ENCODE measurements at places on chromosomes 16 and 17.

DNA sequence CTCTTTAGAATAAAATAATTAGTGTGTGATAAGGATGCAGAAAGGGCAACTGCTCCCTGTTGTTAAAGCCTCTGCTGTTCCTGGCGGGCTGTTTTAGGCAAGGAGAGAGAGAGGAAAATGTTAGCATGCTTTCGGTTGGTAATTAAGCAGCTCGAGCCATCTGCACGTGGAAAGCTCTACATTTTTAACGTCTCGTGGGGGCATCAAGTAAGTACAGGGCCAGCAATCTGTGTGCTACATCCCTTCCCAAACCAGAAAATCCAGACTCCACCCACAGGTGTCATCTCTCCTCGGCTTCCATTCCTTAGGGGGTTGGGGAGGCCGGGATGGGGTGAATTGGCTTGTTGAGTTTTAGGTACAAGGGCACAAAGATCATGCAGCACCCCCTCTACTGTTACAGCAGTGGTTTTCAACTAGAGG, 62.4 kb upstream of the MARCHF10 start:
- DNase-seq, result no peak

- no peak for DNase-seq
Measured at GRCh38 chr17:58279016-58279711, 1.6 kb downstream of the MPO start.

DNA sequence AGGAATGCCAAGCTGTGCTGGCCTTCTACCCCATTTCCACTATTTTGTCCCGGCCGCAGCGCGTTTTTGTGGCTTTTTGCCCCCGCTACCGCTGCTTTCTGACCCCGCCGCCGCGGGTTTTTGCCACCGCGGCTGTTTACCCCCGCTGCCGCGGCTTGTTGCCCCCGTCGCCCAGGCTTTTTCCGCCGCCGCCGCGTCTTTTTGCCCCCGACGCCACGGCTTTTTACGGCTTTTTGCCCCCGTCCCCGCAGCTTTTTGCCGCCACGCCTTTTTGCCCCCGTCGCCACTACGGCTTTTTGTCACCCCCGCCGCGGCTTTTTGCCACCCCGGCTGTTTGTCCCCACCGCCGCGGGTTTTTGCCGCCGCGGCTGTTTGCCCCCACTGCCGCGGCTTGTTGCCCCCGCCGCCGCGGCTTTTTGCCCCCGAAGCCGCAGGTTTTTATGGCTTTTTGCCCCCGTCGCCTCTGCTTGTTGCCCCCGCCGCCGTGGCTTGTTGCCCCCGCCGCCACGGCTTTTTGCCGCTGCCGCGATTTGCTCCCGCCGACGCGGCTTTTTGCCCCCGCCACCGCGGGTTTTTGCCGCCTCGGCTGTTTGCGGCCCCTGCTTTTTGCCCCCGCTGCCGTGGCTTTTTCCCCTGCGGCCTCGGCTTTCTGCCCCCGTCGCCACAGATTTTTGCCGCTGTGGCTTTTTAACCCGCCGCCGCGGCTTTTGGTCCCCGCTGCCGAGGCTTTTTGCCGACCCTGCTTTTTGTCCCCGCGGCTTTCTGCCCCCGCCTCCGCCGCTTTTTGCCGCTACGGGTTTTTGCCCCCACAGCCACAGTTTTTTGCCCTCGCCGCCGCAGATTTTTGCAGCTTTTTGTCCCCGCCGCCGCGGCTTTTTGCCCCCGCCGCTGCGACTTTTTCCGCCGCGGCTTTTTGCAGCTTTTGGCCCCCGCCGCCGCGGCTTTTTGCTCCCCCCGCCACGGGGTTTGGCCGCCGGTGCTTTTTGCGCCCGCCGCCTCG, 520.4 kb upstream of the WSB1 start:
- no peak for DNase-seq

- no peak for DNase-seq
Measured at GRCh38 chr16:62194828-62195227, 158.6 kb upstream of the CDH8 start.

DNA sequence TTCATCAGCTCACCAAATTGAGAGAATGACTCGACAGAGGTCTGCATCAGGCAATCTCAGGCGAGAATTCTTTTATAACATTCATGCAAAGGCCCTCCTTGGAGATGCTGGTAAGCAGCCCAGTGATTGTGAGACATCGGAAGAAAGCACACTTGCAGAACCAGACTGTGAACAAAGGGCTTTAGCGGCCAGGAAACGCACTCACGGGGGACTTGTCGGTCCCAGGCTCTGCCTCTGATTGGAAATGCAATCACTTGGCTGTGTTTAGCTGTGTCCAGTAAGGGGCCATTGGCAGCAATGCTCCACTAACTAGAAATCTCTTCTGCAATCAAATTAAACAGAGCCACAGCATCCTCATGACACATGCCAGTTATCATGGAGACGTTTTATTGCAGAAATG, 226.7 kb upstream of the CDH13 start:
- DNase-seq, result no peak

GRCh38 chr17:20266806-20267458, 200.4 kb downstream of the LGALS9B start:
- DNase-seq, result no peak

- peak; percentile 98 for DNase-seq
Measured at GRCh38 chr17:68909066-68909465, 46.1 kb downstream of the ABCA8 start.

- no peak for DNase-seq
Measured at GRCh38 chr17:82668631-82669099, 20.4 kb upstream of the WDR45B start.

DNA sequence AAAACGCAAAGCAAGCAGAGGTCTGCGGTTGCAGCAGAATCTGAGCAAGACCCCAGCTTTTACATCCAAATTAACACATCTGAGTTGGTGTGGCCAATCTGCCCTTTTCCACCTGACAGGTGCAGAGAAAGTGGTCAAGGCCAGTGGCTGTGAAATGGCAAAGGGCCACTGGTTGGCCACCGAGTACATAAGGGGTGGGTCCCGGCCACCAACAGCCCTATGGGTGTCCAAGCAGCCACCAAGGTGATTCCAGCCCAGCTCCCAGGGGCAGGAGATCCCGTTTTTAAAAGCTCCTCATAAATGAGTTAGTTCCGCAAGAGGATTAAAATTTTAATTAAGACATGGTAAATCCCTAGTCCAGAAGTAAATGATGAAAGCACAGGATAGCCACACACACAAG, 29.1 kb downstream of the USP7 start:
- no peak for DNase-seq

- DNase-seq, result no peak
Measured at GRCh38 chr17:55037828-55038227, 69.3 kb downstream of the STXBP4 start.

DNA sequence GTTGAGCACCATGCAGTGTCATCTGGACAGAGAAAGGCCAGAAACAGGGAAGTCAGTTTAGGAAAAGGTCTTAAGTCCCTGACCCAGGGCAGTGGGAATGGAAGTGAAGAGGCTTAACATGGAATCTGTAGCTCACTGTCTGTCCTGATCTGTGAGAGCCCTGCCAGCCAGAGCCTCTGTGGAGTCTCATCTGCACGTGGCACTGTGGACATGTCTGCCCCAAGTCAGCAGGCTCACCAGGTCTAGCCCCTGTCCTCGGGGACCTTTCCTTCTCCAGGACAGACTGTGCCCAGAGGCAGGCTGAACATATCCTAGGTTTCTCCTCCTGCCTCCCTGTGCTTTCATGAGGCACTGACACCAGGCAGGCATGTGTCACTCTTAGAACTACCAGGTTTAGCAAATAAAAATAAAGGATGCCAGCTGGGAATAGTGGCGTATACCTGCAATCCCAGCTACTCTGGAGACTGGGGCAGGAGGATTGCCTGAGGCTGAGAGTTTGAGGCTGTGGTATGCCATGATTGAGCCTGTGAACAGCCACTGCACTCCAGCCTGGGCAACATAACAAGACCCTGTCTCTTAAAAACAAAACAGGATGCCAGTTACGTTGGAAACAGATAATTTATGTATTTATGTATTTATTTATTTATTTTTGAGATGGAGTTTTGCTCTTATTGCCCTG, 22.4 kb downstream of the UNK start:
- no peak for DNase-seq

- no peak for DNase-seq
Measured at GRCh38 chr17:58091024-58091567, 7.9 kb downstream of the DYNLL2 start.

- no peak for DNase-seq
Measured at GRCh38 chr17:42129109-42129837, 6.7 kb downstream of the HSPB9 start.

DNA sequence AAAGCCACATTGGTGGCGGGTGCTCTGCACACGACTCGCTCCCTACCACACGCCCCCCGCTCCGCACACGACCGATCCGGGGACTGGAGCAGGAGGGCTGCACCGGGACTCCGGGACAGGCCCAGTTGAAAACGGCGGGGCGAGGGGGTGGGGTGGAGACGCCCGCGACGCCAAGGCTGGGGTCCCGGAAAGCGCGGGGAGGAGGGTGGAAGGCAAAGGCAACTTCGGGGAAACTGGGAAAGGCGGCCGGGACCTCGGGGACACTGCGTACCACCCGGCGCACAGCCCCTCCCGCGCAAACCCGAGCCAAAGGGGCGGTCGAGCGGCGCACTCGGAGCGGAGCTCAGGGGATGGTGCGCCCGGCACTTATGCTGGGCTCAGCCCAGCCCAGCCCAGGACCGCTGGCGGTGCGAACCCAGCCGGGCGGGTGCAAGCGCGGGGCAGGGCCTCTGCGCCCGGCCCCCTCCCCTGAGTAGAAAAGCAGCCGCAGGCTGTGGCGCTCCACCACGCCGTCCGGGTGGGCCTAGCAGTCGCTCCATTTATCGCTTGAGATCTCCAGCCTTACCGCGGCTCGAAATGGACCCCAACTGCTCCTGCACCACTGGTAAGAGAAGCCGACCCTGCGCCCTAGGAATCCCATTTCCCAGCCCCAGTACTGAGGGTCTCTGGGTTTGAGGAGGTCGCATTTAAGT, at the start of gene MT1M:
Gene MT1M (plus strand): TSS at position 504 of the 692 bp plus-strand sequence. CDS start 73 bp downstream, at position 577.
- DNase-seq, result no peak
